ENCODE measurements at places on chromosomes 6 and 20.

GRCh38 chr6:158063736-158064135 is 82.1 kb downstream of the SYNJ2 start:
- no peak for DNase-seq

DNA sequence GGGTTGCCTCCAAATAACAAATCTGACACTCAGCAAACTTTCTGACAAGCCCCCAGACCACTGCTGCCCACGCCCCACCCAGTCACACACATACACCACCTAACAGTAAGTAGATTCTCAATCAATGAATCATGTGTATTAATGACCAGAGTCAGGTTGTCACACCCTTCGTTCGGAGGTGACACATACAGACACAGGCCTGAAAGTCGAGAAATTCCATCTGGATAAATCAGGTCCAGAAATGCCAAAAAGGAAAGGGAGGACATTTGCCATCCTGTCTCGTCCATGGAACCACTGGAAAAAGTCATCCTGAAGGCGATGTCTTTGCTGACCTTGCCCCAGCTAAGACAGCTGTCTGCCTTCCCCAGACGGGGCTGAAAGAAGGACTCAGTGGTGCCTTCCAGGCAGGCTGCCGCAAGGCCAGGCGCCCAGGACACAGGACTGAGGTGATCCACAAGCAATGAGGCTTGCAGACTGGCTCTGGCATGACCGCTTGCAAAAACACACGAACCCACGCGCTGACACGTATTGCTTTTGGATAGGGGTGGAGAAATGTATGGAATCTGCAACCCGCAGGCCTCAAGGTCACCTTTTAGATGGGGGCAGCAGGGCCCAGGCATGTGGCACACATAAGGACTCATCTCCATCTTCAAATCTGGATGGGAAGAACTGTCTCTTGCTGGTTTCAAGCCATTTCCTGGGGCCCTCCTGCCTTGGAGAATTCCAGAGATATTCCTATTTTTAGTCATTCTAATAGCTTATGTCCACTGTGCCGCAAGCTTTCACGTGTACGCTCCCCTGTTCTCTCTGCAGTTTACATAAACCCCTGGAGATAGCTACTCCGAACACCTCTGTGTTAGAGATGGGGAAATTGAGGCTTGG is 9.0 kb downstream of the NFATC2 start:
- no peak for DNase-seq

DNA sequence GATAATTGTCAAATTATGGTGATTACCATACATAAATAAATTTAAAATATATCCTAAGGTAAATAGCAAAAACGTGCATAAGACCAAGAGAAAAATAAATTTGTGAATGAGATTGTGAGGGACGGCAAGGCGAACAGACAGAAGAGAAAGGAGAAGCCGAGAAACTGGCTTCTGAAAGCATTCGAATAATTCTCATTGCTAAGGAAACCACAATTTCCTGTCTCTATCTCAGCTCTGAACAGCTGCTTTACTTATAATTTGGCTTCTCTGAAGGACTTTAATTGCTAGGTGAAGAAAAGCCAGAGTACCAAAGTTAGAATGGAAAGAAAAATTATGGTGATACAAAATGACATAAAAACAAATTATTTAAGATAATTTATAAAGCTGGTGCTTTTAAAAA is 79.0 kb upstream of the RGS17 start:
- no peak for DNase-seq

DNA sequence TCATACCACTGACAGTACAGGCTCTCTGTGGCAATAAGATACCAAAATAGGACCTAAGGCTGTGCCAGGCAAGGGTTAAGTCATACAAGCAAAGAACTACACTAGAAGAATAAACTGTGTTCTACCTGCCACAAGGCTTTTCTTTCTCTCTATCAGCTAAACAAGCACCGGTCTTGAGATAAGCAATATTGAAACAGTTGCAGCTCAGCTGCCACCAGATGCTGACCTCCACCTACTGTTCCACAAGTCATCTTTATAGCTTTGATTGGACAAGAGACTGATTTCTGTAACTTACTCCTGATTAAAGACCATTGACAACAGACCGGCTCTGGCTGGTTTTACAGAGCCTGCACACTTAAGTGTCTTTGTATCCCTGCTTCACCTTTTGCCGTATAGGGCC is 24.1 kb downstream of the SCP2D1 start:
- no peak for DNase-seq

- no peak for DNase-seq
Measured at GRCh38 chr6:67165606-67166005, 1458.6 kb upstream of the EYS start.

- no peak for DNase-seq
Measured at GRCh38 chr6:155544677-155545076, 89.0 kb upstream of the NOX3 start.

GRCh38 chr6:15943423-15943822 is 185.5 kb upstream of the MYLIP start:
- no peak for DNase-seq

GRCh38 chr6:31765910-31766794 is 3.7 kb downstream of the SAPCD1 start:
- no peak for DNase-seq

DNA sequence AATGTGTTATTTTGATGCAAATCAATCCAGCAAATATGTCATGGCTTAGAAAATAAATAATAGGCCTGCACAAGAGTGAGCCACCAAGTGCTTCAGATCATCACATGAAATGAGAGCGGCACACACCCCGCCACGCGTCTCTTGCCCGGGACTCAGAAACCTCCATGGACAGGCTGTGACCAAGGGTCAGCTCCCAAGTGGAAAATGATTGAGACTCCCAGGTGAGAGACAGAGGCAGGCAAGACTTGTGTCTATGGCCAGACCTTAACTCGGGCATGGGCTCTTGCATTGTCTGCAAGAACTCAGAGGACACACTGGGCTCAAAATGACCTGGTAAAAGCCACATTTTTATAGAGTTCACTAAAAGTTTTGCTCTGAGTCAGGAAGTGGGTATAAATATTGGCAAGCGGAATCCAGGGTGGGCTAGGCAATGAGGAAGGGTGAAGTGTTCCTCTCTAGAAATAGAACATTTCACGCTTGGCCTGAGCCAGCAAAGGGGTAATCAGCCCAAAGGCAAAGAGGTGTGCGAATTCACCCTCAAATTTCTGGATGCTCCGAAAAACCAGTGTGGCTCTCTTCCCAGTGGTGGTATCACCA is 30.7 kb upstream of the RIN2 start:
- DNase-seq: no peak

GRCh38 chr6:144008120-144008811 is at the start of gene PLAGL1:
Gene PLAGL1, minus strand, starts transcription at chr6:144008259. Its CDS starts 60,123 bp downstream, at chr6:143948136.
- DNase-seq: peak; percentile 79

- no peak for DNase-seq
Measured at GRCh38 chr6:85892346-85892745, 249.7 kb upstream of the SYNCRIP start.

DNA sequence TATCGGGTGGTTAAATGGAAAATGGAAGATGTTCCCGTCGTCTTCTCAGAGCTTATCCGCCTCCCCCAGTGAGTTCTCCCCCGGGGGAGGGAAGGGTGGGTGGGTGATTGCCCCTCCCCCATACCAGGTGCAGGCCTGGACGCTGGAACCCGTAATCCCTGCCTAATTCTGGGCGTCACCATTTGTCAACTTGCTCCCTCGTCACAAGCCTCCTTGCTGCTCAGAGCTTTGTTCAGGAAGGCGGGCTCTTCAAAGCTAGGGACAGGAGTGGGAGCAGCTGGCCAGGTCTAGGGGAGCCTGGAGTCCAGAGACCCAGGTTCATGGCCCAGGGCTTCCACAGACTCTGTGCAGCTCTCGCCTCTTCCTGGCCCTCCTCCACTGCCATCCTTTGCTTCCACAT is 25.6 kb downstream of the CDH22 start:
- no peak for DNase-seq

DNA sequence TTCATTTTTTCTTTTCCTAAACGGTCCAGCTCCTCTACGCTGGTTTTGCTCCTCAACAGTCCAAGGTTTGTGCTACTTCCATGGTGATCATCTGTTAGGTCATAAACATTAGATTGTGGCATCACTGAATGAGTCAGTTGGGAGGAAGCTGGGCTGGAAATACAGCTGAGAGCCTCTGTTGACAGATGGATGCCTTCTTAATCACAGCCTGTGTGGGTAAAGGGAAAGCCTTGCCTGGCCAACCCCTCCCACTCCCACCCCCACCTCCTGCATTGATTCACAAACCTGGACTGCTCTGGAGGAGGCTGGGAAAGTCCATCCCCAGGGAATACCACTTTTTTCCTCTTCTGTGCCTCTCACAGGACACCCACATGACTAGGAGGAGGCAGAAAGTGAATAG is 180.6 kb upstream of the CCN2 start:
- no peak for DNase-seq

GRCh38 chr6:87738000-87738399 is 36.0 kb upstream of the AKIRIN2 start:
- no peak for DNase-seq

- DNase-seq: no peak
Measured at GRCh38 chr6:156347656-156348055, 429.5 kb upstream of the ARID1B start.

DNA sequence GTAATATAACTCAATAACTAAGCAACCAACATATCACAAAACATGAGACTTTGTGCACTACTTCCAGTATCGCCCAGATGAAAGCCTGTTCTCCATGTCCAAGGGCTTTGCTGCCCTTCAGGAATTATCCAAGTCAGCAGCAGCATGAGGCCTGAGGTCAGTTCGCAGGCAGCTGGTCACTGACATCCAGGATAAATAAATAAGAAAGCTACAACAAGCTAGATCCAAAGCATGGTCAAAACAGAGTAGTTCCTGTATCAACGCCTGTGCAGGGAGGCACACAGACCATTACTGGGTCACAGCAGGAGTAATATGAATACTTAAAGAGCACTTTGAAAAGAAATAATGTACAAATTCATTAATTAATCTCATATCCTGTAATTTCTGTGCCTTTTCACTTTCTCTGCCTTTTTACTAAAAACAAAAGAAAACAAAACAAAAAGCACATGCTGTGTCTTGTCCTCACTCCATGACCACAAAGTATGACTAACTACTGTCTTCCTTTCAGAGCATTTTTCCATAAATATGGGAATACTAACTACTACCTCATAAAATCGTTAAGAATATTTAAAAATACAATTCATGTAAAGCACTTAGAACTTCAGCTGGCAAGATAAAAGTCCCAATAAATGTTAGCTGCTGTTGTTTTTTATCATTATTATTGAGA is 374.9 kb upstream of the IRAK1BP1 start:
- DNase-seq: no peak

- no peak for DNase-seq
Measured at GRCh38 chr6:71375676-71376075, 87.1 kb downstream of the OGFRL1 start.

- DNase-seq: no peak
Measured at GRCh38 chr6:118551063-118552053, 3.3 kb downstream of the PLN start.

DNA sequence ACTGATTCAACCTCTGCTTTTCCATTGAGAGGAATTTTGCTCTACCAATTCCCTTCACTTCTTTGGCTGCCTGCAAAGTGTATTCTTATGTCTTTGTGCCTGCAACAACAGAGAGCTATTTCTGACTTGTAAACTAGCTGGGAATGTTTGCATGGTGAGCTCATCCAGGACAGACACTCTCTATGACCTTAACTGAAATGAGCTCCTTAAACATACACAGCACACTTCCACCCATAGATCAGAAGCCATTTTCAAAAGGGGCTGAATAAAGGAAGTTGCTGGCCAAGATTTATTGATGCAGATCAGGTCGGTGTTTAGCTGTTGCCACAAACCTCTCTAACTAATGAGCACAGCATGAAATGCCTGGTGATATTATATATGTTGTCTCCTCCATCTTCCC is 377.7 kb downstream of the BTBD9 start:
- no peak for DNase-seq

- no peak for DNase-seq
Measured at GRCh38 chr20:58161192-58161591, 67.3 kb downstream of the ANKRD60 start.

DNA sequence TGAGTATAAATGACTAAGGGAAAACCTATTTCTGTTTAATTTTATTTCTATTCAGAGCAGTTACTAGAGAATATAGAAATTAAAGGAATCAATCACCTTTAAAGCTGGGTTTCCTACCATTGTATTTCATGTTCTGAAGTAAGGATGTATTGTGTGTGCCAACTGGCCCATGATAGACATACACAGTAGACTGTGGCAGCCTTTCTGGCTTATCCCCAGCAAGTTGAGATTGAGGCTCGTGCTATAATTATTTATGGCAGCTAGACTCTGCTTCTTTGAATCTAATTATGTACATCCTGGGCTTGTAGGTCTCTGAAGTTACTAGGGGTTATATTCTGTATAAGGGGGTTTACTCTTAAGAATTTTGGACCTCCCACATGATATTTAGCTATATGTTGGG is 44.4 kb downstream of the ZNF292 start:
- DNase-seq: no peak

GRCh38 chr6:150410906-150411305 is 42.1 kb downstream of the IYD start:
- no peak for DNase-seq

DNA sequence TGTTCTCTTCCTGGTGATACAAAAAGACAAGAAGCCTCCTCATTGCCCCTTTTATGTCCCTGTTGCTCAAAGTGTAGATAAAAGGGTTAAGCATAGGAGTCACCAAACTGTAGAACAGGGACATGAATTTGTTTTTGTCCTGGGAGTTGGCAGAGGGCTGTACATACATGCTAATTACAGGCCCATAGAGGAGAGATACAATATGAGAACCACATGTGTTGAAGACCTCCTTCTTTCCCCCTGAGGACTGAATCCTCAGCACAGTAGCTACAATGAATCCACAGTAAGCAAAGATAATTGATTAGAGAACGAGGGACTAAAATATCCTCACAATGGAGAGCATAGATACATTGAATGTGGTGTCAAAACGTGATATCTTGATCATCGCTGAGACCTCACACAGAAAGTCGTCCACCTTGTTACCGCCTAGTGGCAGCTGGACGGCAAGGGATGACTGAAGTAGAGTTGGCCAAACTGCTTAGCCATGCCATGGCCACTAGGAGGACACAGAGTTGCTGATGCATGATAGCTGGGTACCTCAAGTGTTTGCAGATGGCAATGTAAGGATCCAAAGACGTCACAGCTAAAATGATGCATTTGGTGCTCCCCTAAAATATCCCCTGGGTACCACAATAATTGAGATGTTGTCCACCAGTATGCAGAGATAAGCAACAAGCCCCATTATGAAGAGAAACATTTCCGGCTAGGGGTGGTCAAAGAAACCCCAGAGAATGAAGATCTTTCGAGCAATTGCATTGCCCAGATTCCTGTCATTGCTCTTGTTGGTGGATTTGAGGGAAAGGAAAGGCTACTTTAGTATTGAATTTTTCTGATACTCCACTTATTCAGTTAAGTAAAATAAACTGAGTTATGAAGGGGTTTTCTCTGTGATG is 15.0 kb downstream of the OR2B3 start:
- no peak for DNase-seq

- no peak for DNase-seq
Measured at GRCh38 chr6:51511081-51511480, 576.3 kb downstream of the PKHD1 start.
